ENCODE measurements at places on chromosomes 6 and 20.

GRCh38 chr6:158018851-158019361 is 37.2 kb downstream of the SYNJ2 start:
- DNase-seq, result no peak

DNA sequence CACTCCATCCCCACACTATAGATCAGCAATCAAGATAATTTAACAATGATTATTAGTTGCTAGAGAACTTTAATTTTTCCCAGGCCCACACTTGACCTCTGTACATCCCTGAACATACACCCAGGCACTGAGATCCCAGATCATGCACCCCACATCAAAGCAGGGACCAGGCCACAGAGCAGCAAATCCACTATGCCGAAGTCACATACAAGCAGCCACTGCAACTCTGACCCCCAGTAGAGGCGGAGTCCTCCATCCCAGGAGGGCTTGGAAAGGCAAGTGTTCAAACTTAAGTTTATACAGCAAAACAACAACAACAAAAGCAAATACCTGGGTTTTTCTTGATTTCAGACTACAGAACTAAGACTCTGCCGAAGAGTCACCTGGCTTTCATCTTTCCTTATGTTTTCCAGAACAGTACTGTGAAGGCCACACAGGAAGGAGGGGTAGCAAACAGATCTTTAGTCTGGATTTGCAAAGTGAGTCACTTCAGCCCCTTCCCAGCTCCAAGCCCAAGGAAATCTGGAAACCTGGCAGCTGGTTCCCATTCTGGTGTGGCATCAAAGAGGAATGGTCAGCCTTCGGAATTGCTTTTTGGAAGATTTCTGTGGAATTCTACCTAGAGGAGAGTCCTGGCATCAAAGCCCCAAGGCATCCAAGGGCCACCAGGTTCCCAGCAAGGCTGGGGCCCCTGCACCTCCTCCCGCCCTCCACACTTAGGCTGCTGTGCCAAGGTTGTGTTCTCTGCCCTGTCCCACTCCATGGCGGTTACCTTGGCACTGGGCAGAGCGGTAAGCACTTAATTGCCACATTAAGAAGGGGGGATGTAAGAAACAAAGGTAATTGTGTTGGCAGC is 7.3 kb downstream of the JAG1 start:
- no peak for DNase-seq

- no peak for DNase-seq
These were observed 1.1 kb downstream of the EIF2S2 start for GRCh38 chr20:34110745-34111641.

GRCh38 chr20:24868396-24868927 is 80.6 kb upstream of the CST7 start:
- DNase-seq, result no peak

DNA sequence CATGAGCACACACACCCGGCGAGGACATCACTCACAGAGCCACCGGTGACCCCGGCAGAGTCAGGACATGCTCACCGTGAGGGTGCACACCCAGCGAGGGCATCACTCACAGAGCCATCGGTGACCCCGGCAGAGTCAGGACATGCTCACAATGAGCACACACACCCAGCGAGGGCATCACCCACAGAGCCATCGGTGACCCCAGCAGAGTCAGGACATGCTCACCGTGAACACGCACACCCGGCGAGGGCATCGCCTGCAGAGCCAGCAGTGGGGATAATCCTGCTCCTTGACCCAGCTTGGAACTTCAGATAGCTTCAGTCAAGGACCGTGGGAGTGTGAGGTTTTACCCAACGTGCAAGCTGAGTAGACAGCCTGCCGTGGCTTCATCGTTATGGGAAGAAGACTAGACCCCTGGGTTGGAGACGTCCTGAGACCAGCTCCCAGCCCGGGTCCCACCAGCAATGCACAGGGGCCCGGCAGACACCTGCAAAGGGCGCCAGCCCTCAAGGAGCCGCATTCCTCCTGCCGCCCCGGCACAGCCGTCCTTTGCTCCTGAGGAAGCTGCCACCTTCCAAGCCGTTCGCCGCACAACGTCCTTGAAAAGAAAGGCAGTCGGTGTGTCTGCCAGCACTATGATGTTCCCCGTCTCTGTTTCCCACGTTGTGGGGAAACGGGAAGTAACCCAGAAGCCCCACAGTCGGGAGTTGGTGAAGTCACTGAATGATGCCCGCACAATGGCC is 192.3 kb downstream of the DLL1 start:
- DNase-seq, result no peak

GRCh38 chr6:125787791-125788190 is 3.0 kb upstream of the NCOA7 start:
- DNase-seq, result no peak
